Stimulated activated naive B cell treated with anti-CD40 and anti-IgM and Interleukin-4, amounts not matched to agents 10 μg/mL and 1 μg/mL and 100 μg/mL, for 72 hours (primary cell): ENCODE measurements at places on chromosomes 3 and 15.

DNA sequence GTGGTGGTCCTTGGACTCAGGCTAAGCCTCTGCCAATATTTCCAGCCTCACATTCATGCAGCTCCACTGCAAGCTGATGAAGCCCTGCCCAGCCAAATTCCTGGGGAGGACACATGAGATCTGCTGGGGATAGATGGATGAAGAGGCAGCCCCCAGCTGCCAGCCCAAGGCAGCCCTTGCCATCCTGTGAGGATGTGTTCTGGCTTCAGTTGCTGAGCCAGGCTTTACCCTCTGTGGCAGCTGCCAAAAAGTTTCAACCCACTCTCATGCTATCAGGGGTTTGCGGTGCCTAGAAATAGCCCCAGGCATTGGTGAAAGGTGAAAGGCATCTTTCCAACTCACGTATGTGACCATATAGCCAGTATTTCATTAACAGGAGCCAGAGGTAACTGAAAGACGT is 37.6 kb downstream of the C2CD4A start:
- DNase-seq = no peak

DNA sequence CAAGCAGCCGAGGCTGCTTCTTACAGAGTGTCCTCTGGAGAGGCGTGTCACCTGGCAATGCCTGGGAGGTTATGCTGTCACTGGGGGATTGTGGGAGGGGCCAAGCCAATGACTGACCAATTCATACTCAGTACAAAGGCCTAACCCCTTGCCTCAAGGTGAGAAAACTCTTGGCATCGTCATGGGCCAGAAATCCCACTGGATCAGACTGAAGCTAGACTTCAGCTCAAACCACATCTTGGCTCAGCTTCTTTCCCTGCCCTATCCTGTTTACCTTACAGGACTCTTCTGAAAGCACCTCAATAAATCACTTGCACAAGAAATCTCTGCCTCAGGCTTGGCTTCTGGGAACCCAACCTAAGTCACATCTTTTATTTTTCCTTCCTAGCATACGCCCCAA is 9.5 kb downstream of the ANAPC13 start:
- DNase-seq = no peak

GRCh38 chr15:31801152-31801551 is 229.2 kb upstream of the CHRNA7 start:
- DNase-seq = no peak

DNA sequence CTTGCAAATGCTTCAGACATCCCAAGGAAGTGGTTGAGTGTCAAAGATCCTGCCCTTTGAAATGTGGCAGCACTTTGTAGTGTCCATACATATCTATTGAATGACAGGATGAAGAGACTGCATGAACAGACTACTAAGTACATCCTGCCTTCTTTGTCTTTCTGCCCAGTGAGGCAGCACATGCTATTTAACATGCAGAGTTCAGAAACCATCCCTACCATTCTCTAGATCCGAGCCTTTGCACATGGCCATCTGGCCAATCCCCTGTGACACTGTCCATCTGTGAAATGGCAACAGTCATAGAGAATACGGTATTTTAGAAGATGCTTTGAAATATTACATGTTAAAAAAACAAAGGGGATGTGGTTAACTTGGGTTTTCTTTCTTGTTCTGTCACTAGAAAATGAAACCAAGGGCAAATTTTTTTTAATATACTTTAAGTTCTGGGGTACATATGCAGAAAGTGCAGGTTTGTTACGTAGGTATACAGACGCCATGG is 519.6 kb downstream of the NTRK3 start:
- no peak for DNase-seq

- DNase-seq = no peak
These were observed 28.3 kb downstream of the IMPG2 start for GRCh38 chr3:101292027-101292426.

DNA sequence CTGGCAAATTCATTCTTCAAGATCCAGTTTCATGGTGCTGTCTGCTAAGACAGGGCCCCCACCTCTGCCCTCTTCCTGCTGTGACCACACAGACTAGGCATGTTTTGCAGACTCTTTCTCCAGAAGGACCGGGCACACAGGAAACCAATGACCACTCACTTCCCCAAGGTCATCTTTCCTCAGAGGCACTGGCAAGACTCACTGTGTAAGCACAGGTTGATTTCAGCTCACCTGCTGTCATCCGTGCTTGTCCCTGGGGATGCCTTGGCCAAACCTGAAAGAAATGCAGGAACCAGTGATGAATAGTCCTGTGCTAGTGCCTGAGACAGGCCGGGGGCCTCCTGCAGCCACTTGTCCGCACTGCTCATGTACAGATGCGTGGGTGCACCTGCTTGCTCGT is 33.5 kb downstream of the ALS2CL start:
- no peak for DNase-seq

DNA sequence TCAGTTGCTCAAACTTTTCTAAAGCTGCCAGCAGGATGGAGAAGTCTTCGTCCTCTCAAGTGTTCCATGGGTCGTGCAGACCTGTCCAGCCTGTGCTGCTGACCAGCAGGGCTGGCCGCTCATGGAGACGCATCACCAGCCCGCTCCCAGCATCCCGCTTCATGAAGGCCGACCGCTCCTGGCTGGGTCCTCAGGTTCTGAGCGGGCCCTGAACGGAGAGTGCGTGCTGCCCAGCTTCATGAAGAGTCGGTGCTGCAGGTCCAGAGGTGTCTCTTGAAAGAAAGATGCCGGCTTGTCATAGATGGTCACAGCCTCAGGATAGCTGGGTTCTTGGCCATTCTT is 75.8 kb upstream of the KCNAB1 start:
- no peak for DNase-seq
